Upper lobe of left lung (tissue), 6 donors: ENCODE measurements at places on chromosomes 16 and 17. TPM values are rescaled to one million over a fixed set of nuclear protein-coding genes. Genes with fewer than 3 reads are reported as not detected.

Gene KRT39
- total RNA-seq = not detected

Gene VAT1L
- total RNA-seq = not detected

Gene C1QL1
- total RNA-seq = not detected

DNA sequence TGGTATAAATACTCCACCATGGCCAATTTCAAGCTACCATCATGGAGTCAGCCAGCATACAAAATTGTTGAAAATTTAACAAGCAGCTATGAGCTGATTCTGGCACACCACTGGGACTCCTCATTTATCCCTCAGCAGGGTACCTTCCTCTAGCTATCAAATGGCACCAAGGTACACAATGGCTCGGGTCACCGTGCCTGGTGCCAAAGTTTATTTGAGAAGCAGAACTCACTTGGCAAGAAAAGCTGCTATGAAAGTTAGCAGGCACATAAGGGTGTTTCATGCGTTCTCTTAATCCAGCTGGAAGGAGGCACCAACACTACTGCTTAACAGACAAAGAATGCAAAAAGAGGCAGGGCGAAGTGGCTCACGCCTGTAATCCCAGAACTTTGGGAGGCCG lies 51.6 kb downstream of the IKZF3 start:
- no peaks in the 10 kb centered on the region for H3K27me3 ChIP-seq
- DNase-seq = no peak
- no peak overlapping the region for H3K4me3 ChIP-seq
- no peaks in the 10 kb centered on the region for H3K36me3 ChIP-seq
- no peak overlapping the region for H3K27ac ChIP-seq
- H3K4me1 ChIP-seq = peaks cover 3% of the 10 kb centered on the region
